ENCODE measurements at places on chromosomes 13 and 19. TPM values are rescaled to one million over a fixed set of nuclear protein-coding genes. Genes with fewer than 3 reads are reported as not detected.

The GPC5 gene
- total RNA-seq: not detected

The FCGBP gene
- total RNA-seq: 223 TPM

- no peak for DNase-seq
These were observed 326.1 kb upstream of the TSHZ3 start for GRCh38 chr19:31675193-31675913.

GRCh38 chr13:42413484-42413815, 141.5 kb downstream of the AKAP11 start:
- DNase-seq: no peak

The KLF5 gene
- 4.7 TPM for total RNA-seq

DNA sequence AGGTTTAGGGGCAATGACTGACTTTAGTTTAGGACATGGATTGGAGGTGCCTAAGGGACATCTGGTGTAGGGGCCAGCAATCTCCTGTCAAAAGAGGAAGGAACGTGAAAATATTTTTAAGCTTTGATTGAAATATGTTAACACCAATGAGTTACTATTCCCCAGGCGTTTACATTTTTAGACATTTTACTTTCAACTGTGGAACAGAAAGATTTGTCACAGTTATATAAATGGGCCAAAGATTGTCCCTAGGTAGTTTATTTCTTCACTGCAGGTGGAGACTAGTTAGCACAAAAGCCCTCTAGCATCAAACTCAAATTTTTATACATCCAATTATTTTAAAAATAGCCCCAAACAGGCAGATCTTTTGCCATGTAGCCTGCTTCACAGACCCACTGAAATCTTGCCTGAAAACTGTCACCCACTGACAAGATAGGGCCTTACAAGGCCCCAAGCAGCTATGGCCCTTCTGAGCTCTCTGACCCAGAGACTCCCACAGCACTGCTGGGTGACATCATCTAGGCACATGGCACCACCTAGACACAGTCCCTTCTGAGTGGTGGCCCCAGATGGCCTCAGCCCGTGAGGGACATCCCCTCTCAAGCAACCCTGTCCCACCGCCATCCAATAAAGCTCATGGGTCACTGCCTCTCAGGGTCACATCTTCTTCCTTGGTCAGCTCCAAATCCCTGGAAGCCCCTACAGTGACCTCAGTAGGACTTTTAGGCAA, 64.8 kb upstream of the DOCK9 start:
- DNase-seq: no peak

- no peak for DNase-seq
These were observed 1.2 kb upstream of the UPK1A start for GRCh38 chr19:35665157-35665556.

DNA sequence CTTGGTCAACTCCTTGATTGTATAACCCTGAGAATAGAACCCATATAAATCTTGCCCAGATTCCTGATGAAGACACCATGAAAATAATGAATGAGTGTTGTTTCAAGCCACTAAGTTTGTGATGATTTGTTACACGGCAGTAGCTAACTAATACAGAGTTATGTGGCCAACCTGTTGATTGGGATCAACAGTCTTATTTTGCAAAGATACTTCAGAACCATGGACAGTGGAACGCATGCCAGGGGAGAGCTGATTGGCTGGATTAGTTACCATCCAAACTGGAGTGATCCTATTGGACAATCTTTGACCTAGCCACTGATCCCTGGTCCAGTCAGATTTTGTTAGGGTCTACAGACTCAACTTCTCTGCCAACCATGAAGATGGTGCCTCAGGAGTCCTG, 26.6 kb downstream of the CD70 start:
- DNase-seq: no peak

The ZNF30 gene
- 11.7 TPM for total RNA-seq

GRCh38 chr19:46373491-46374359, 26.8 kb downstream of the PPP5C start:
- no peak for DNase-seq

DNA sequence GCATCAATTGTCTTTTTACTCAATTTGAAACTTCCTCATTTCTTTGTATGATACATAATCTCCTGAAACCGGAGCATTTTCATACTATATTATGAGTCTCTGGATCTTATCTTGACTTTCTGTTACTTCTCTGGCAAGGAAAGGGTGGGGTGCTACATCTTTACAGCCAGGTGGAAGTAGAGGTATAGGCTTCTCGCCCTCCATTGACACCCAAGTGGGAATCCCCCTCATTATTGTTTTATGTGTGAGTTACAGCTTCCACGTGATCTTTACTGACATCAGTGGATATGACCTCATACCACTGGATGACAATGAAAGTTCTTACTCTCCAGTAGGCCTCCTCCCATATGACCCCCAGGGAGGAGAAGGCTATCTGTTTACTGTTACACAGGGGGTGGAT, 262.1 kb upstream of the DACH1 start:
- DNase-seq: no peak

The ZNF763 gene
- total RNA-seq: 11.3 TPM

The CD37 gene
- 328 TPM for total RNA-seq

The ZNF836 gene
- total RNA-seq: 46.6 TPM

The FOXO1 gene
- total RNA-seq: 101 TPM

DNA sequence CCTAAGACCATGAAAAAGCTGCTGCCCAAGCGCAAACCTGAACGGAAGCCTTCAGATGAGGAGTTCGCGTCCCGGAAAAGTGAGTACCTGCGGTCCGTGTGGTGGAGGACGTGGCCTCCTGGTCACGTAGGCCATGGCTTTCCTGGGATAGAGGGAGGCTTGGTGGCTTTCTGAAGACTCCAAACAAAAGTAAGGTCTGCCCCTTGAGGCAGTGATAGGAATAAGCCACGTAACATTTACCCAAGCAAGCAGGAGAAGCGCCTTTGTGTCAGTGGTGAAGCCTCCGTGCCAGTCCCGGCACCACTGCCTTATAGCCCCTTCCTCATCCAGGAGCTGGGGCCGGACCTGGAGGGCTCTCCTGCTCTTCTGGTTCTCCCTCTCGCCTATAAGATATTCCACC, 34.3 kb upstream of the TEX29 start:
- DNase-seq: no peak

DNA sequence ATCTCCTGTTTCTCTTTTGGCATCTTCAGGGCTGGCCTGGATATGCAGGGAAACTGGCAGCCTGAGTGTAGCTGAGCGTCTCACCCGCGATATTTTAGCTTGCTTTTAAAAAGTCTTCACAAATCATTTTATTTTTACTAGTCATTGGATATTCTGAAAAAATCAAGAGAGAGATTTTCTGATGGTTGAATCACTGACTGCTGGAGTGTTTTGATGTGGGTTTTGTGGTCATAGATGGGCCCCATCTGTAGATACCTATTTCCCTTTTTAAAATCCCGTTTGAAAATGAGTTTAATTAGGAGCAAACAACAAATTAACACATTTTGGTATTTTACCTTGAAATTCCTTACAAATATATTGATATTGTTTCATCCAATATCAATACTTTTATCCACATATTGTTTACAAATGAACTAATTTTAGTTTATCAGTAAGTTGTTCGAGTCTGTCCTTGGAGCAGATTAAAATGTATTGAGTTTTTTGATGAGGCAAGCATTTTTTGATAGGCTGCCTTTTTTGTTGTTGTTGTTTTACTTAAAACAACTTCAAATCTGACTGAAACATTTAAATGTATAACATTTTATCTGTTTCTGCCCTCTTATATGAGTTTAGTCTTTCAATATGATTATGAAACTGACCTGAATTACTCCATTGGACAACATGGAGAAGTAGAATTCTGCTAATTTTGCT, 21.5 kb upstream of the OXGR1 start:
- no peak for DNase-seq

DNA sequence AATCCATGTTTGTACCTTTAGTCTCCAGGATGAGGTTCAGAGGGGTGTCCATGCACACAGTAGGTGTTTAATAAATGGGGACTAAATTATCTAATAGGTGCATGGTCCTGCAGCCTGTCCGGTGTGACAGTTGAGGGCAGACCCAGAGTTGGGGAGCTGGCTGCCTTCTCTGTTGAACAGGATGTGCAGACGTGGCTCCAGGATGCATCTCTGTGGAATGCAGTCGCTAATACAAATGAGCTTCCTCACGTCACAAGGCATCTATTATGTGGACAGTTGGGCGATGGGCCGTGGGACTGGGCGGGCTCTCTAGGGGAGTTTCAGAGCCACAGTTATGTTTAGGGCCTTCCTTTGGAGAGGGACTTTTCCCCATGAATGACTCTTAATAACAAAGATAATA, 71.0 kb downstream of the SIPA1L3 start:
- no peak for DNase-seq

DNA sequence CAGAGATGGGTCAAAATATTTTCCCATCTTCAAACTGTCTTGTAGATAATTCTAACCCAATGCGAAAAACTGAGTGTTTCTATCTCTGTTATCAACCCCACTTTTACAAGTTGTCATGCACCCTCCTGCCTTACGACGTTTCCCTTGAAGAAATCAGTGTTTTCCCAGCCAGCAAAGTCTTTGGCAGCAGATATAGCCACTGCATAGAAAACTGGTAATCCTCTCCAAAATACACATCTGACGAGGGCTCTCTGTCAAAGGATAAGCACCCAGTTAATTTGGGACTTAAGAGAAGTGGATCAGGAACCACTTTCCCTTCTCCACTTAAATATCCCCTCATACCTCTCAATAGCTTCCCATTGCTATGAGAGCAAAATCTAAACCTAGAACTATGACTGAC, 351.9 kb upstream of the MIR17HG start:
- DNase-seq: no peak

The PCDH9 gene
- 1.7 TPM for total RNA-seq

- peak; percentile 50 for DNase-seq
These were observed 615 bp upstream of the ZNF135 start for GRCh38 chr19:58058467-58058866.

DNA sequence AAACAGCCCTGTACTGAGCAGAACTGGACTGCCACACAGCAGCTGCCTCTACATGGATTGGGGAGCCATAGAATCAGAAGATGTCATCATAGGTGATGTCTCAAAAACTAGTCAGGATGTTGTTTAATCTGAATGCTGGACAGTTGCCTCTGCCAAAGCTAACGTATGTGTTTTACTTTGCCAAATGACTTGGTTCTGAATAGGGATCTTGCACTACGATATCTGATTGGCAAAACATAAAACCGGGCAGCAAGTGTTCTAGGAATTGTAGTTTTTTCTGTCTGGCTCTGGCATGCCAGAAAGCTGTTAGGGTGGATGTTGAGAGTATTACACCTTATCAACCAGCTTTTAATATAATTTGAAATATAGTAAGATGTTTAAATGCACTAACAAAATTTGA, 645.9 kb downstream of the GPC5 start:
- DNase-seq: no peak

The SOX1 gene
- not detected for total RNA-seq

DNA sequence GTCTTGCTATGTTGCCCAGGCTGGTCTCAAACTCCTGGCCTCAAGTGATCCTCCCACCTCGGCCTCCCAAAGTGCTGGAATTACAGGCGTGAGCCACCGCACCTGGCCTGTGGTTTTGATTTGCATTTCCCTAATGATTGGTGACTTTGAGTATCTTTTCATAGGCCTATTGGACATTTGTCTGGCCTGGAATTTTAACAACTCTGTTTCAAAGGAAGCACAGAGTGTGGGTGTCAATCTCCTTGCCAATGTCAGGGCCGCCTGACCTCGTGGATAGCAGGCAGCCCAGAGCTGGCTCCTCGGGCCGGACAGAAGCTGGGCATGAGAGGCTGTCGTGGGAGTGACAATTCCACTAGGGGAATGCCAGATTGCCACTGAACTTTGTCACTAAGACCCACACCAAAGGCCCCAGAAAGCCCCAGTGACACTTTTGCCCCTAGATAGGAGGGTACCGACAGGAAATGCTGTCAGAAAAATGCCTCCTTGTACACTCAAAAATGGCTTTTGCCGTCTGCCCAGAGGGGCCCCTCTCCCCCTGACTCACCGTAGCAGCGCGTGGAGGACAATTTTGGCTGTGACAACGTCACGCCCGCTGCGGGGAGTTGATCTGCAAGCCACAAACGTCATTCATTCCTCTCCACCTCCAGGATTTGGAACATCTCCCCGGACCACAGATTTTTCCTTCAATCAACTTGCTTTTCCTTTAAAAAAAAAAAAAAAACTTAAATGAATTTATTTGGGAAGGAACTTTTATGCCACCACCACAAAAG, 11.7 kb upstream of the ADGRE5 start:
- peak; percentile 69 for DNase-seq

The CYP4F11 gene
- total RNA-seq: not detected

The QPCTL gene
- 7.3 TPM for total RNA-seq

- DNase-seq: no peak
These were observed 46.5 kb downstream of the ZNF823 start for GRCh38 chr19:11692127-11692790.

The MTMR6 gene
- 19.7 TPM for total RNA-seq

GRCh38 chr19:40411958-40412499, 1.1 kb downstream of the PRX start:
- DNase-seq: no peak

The TEKTIP1 gene
- 12.5 TPM for total RNA-seq

- DNase-seq: no peak
These were observed 837 bp downstream of the GNA15 start for GRCh38 chr19:3136684-3137055.

DNA sequence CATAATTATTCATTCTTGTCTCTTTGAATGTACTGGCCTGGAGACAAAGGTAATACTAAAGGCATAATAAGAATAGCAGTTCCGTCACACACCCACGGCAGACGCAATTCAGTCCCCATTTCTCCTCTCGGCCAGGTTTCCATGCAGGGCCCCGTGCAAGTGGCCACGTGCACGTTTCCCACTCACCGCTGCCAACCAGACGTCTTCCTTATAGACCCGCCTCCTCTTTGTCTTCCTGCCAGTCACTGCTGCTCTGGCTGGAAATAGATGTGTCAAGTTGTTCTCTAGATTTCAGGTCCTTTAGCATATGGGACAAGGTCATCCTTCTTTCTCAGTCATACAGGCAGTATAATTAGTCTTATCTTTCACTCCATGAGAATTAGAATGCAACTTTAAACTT, 204.3 kb downstream of the SUCLA2 start:
- DNase-seq: no peak

The ZNF675 gene
- total RNA-seq: 41.7 TPM

DNA sequence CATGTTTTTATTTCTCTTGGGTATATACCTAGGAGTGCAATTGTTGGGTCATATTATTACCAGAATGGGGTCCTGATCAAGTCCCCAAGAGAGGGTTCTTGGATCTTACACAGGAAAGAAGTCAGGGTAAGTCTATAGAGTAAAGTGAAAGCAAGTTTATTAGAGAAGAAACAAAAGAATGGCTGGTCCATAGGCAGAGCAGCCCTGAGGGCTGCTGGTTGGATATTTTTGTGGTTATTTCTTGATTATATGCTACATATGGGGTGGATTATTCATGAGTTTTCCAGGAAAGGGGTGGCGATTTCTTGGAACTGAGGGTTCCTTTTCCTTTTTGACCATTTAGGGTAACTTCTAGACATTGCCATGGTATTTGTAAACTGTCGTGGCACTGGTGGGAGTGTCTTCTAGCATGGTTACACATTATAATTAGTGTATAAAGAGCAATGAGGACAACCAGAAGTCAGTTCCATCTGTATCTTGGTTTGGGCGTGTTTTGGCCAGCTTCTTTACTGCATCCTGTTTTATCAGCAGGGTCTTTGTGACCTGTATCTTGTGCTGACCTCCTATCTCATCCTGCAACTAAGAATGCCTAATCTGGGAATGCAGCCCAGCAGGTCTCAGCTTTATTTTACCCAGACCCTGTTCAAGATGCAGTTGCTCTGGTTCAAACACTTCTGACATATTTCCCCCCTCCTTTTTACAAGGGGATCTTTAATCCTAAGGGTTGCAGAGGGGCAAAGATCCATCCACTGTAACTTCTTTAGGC, 41.1 kb downstream of the CEACAM1 start:
- DNase-seq: no peak

The CDC42EP5 gene
- total RNA-seq: not detected

The PRTN3 gene
- not detected for total RNA-seq
